Karpas-422 (cell line): ENCODE measurements at places on chromosomes 1 and 21. TPM values are rescaled to one million over a fixed set of nuclear protein-coding genes. Genes with fewer than 3 reads are reported as not detected.

DNA sequence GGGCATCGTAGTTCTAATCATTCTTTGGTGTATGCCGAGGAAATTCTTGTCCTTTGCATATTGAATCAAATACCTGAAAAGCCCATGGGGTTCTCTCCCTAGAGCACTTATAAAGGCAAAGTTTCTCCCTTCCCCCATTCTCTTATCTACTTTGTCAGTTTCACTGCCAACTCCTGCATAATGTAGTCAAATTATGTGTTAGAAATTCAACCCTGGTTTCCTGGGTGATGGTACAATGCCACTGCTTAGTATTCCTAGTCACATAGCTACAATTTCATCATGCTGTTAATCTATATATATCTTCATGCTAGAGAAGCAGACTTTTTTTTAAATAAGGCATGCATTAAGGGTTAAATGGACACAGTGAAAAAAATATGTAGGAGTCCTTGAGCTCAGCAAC, 119.0 kb downstream of the PDE4B start:
- no peak overlapping the region for H3K4me3 ChIP-seq
- H3K36me3 ChIP-seq: no peaks in the 10 kb centered on the region
- H3K27ac ChIP-seq: no peak overlapping the region
- H3K4me1 ChIP-seq: no peaks in the 10 kb centered on the region; the same call in 1 of the 2 replicates
- H3K27me3 ChIP-seq: no peaks in the 10 kb centered on the region

The BEND5 gene
- total RNA-seq: not detected in 2 replicates

The TRIM67 gene
- total RNA-seq: not detected in 2 replicates

- no peaks in the 10 kb centered on the region for H3K27me3 ChIP-seq
- H3K27ac ChIP-seq: no peak overlapping the region
- no peak overlapping the region for H3K4me3 ChIP-seq
- no peak for DNase-seq
These were observed 723.9 kb downstream of the PTPRU start for GRCh38 chr1:29960156-29960755.
